ENCODE measurements at places on chromosomes 2 and 18.
A peak's percentile ranks its signal among the peaks of the same experiment; 100 is the strongest.

GRCh38 chr2:120486946-120487345 lies 141.0 kb downstream of the INHBB start:
- no peak for DNase-seq

DNA sequence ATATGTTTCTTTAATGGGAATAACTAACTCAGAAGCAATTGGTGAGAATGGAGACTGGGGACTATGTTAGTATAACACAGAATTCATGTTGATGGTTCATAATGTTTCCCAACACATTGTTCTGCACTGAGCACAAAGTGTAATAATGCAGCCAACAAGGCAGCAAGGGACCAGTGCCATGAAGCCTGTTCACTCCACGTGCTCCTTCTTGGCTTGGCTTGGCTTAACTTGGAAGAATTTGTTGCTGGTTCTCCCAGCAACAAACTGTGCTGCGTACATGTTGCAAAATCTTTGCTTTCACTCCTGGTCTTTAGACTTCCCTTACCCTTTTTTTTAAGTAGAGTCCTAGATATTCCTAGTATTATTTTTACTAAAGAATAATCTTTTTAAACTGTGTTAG lies 129.7 kb downstream of the MAP3K20 start:
- no peak for DNase-seq

GRCh38 chr2:229640636-229641035 lies 73.7 kb downstream of the DNER start:
- DNase-seq, result no peak

DNA sequence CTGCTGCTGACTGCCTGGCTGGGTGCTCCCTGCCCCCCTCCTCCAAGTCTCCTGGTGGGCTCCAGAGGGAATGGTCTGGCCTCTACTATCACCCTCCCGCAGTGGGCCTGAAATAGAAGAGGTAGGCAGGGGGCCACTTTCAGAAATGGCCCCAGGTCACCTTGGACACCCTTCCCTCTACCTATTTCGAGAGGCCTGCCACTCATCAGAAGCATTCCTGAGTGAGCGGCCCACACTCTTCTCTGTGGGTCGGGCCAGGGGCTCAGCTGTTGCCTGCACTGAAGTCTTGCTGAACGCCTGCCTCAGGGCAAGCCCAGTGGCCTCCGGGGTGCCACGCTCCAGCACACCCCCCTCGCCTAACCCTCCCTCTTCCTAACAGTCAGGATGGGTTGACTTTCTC lies 124.9 kb downstream of the TNS1 start:
- DNase-seq, result no peak

DNA sequence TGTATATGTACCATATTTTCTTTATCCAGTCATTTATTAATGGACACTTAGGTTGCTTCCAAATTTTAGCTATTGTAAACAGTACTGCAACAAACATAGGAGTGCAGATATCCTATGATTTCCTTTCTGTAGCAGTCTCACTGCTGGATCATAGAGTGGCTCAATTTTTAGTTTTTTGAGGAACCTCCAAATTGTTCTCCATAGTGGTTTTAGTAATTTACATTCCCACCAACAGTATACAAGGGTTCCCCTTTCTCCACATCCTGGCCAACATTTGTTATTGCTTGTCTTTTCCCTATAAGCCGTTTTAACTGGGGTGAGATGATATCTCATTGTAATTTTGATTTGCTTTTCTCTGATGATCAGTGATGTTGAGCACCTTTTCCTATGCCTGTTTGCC lies 114.3 kb downstream of the TMEM17 start:
- no peak for DNase-seq

DNA sequence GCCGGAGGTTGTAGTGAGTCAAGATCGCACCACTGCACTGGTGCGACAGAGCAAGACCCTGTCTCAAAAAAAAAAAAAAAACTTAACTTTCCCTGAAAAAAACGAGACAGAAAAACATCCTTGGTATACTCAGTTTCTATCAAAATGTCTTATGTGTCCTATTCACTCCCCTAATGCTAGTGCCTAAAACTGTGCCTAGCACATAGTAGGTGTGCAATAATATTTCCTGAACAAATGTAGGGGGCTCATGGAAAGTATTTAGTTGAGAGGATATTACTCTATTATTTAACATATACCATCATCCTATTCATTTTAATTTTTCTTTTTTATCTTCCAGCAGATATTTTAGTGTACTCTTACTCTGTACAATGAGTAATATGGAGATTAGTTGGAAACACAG lies 103.7 kb upstream of the CYP20A1 start:
- no peak for DNase-seq

- no peak for DNase-seq
Observed at GRCh38 chr2:170969030-170969429, 40.0 kb downstream of the GORASP2 start.

DNA sequence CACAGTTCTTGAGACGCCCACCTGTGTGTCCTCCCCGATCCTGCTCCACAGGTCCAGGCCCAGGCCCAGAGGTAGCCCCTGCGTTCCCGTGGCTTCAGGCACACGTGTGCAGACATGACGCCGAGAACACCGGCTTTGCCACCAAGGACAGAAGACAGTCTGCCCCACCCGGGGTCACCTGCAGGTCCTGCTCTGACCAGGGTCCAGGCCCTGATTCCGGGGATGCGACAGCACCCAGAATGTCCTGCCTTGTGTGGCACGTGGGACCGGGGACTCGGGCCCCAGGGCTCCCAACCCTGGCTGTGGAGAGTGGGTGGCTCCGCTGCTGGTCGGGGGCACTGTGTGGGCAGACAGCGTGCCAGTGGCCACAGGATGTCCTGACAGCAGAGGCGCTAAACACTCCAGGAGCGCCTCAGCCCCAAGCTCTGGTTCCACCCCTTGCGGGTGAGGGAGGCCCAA lies 36.9 kb downstream of the ADI1 start:
- DNase-seq, result no peak

DNA sequence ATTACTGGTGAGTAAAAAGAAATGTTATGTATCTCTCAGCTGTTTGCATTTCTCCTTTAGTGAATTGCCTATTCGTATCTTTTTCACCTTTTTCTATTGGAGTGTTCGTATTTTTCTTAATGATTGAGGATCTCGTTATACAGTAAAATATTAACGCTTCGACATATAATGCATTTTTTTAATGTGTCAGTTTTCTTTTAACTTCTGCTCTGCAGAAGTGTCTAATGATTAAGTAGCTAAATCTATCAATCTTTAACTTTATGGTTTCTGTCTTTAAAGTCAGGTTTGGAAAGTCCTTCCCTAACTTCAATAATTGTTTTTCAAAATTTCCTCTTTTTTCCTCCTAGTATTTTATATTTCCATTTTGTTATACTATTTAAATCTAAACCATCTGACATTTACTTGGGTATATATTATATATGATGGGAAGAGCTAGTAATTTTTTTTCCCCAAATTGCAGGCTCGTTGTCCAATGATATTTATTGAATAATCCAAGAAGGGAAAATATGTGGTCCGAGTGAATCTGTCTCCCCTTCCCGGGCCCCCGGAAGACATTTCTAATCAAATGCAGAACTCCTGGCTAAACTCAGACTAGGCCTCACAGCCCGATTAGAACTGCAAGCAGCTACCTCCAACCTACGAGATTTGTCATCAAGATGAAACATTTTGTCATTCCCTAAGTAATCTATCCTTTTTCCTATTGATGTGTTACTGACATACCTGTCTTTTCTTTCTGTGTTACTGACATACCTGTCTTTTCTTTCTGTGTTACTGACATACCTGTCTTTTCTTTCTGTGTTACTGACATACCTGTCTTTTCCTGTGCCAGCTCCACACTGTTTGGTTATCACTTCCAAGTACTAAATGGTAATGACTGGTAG lies 17.2 kb downstream of the PCBP1 start:
- DNase-seq, result no peak

GRCh38 chr2:224027070-224027469 lies 12.0 kb downstream of the SERPINE2 start:
- DNase-seq, result no peak

DNA sequence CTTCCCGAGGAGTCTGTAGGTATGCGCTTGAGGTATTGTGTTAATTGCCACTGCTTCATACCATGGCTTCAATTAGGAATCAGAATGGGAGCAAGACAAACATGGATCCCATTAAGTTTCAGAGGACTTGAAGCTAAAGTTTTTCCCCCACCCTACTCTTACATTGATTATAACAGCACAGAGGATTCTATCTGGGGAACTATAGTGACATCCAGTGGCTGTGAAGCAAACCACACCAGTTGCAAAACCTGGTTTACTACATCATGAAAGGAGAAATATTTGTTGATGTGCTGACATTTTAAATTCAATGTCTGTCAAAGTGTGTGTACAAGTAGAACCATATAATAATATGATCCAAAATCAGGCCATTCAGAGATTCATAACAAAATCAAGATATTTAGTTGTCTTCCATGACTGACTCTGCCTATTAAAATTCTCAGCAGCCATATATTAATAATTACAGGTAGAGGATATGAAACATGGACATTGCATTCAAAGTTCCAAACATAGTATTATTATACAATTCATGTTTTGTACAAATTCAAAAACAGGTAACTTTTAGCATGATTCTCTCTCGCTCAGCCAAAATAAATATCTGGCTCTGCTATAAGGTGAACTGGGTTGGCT lies 82.9 kb downstream of the GRB14 start:
- DNase-seq, result no peak

GRCh38 chr2:221807706-221808105 lies 235.6 kb upstream of the EPHA4 start:
- DNase-seq, result no peak

GRCh38 chr2:74007711-74008110 lies 23.0 kb downstream of the TET3 start:
- DNase-seq, result no peak

- DNase-seq, result no peak
Observed at GRCh38 chr18:36693931-36694620, 134.7 kb downstream of the TPGS2 start.

DNA sequence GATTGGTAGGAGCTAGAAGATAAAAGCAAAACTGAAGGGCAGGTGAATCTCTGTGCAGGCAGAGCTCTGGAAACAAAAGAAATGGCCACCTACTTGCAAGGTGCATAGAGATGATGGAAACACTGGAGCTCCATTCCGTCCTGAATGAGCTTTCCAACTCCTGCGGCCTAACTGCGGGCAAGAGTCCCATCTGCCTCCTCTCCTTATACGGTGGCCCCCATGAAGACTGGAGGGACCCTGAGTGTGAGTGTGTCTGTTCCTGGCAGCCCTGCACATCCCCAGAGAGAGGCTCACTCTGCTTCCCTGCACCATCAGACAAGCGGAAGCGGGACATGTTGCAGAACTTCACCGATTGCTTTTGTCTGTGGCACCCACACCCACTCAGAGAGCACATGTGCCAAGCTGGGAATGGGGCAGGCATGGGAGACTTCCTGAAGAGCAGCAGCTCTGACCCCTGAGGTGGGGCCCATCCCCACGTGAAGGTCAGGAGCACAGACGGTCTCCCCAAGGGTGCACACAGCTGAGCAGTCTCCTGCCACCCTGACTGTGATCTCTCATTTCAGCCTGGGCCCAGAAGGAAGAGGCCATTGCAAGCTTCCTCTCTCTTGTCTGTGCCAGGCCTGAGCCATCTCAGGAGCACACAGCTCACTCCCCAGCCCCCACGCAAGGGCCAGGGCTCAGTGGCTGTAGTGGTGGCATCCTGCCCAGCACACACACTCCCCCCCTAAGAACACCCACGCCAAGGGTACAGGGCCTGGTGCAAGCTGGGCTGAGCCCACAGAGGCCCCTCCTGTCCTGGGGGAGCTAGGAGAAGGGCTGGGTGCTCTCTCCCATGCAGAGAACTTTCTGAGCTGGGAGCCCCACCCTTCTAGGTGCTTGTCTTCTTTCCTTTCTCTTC lies 75.3 kb downstream of the STPG4 start:
- DNase-seq, result no peak

DNA sequence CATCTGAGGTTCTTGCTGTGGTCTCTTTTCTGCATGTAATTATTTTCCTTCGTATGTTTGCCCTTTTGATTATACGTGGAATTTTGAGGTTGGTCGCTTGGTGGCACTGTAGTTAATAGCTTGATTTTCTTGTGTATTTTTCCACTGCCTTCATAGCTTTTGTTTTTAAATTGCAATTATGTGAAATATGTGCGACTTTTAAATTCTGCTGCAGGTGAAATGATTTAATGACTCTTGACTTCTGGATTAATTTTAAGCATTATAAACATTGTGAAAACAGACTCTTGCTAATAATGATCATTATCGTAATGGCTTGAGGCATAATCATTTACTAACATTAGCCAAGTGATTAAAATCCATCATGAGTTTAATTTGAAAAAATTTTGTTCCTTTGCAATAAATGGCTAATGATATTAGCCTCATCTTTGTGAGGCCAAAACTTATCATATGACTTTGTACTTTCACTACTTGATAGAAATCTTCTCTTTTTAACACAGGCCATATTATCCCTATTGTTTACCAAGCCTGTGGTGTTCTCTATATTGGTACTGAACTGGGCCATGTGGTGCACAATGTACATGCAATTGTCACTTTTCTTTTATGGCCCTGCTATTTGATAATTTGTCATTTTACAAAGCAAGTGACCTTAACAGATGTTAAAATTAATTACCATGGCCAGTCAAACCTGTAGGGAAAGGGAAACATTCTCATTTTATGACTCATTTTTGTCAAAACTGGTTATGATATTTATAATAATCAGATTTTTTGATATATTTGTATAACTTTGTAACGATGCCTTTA lies 62.8 kb upstream of the NEUROD1 start:
- no peak for DNase-seq

DNA sequence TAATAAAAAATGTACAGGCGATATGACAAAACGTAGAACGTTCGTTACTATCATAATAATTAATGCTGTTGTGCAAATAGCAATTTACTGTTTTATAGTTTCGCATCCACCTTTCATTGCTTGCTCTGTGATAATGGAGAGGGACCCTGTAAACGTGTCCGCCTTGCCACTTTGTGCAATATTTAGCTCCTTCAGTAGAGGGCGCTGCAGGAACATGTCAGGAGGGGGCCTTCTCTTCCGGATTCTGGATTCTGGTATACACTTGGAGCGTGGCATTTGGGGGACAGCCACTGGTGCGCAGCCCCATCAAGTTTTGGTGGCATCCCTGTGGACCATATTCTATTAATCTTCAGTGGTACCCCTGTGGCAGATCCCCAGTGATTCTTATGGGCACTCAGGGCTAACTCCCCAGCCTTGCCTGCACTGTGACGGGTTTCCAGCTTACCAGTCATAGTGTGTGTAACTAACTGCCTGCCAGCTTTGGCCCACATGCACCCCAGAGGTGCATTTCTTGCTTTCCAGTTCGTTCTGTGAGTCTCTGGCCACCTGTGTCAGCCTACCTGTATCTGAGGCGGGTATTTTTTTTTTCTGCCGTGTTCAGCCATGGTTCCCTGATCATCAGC lies 140.3 kb downstream of the CYRIA start:
- DNase-seq, result no peak

GRCh38 chr2:215773728-215774127 lies 239.6 kb downstream of the MREG start:
- no peak for DNase-seq

DNA sequence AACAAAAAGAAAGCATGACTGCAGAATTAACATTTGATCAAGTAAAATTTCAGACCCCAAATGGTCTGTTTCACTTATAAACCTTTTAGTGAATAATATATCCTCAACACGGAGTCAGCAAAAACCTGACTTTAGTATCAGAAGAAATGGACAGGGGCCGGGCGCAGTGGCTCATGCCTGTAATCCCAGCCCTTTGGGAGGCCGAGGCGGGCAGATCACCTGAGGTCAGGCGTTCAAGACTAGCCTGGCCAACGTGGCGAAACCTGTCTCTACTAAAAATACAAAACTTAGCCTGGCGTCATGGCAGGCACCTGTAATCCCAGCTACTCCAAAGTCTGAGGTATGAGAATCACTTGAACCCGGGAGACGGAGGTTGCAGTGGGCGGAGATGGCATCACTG lies 3.0 kb downstream of the OR6B3 start:
- no peak for DNase-seq

GRCh38 chr2:115162494-115163293 lies 720.3 kb downstream of the DPP10 start:
- peak; percentile 11 for DNase-seq

GRCh38 chr2:178391701-178392100 lies 59.3 kb downstream of the PRKRA start:
- no peak for DNase-seq

All from T-helper 2 cell (primary cell).